ENCODE measurements at places on chromosomes 11 and 22.

GRCh38 chr11:106990331-106990730 lies 27.9 kb downstream of the GUCY1A2 start:
- no peak for DNase-seq

DNA sequence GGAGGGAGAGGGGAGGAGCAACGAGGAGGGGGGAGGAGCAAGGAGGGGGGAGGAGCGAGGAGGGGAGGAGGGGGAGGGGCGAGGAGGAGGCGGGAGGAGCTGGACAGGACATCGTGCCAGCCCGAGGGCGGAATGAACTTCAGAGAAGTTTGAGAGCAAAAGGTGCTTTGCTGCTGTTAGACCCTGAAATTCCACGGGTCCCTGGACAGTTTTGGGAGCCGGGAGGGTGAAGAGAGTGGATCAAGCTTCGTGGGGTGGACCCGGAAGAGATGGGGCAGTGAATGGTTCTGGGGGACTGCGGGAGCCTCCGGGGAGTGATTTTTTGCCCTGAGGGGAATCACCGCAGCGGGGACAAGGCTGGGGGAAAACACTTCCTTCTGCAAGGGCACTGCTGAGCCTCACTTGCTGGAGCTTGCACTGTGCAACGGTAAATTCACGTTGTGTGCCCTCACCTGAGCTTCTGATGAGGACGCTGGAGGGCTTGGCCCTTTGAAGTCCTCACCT lies 10.7 kb upstream of the NLRP6 start:
- no peak for DNase-seq

DNA sequence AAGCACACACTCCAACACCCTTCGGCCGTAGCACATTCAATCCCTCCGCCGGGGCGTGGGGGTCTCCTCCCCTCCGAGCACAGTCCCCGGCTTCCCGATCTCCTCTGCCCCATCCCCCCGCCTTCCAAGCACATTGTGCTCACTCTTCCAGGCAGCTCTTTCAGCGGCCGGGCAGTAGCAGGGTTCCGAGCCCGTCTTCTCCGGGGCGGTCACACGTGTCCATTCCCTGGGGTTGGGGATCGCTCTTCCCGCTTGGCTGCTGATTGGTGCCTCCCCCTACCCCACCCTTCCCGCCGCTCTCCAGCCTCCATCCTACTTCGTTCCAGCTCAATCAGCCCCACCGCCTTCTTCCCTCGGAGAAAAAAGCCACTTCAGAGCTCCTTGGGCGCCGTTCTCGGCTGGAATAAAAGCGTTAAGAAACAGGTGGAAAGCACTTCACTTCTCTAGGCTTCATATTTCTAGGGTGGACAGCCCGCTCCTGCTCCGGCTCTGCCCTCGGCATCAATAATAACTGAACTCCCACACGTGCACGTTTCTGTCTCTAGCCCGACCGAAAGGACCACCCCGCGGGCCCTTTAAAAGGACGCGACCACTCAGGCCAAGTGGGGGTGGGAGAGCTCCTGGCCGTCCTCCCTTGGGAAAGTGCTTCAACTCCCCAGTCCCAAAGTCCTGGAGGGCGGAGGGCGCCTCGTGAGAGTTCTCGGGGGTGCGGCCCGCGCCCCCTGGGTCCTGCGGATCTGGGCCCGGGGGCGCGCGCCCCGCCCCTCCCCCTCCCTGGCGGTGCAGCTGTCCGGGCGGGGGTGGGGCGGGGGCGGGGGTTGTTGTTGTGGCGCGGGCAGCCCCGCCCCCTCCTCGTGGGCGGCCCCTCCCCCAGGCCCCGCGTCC lies 464 bp upstream of the CECR2 start:
- DNase-seq, result no peak

DNA sequence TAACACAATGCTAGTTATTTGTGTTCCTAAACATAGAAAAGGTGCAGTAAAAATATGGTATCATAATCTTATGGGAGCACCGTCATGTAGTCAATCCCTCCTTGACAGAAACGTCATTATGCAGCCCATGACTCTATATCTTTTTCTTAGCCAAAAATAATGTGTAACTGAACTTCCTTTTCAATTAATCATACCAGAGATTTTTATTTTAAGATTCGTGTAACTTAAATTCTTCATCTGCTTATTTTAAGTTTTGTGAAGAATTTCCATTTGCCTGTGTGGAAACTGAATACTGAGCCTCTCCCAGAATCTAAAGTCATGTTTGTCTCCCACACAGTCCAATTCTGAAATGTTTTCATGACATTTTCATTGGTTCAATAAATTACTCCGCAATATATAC lies 699.1 kb downstream of the KCNA4 start:
- DNase-seq, result no peak

DNA sequence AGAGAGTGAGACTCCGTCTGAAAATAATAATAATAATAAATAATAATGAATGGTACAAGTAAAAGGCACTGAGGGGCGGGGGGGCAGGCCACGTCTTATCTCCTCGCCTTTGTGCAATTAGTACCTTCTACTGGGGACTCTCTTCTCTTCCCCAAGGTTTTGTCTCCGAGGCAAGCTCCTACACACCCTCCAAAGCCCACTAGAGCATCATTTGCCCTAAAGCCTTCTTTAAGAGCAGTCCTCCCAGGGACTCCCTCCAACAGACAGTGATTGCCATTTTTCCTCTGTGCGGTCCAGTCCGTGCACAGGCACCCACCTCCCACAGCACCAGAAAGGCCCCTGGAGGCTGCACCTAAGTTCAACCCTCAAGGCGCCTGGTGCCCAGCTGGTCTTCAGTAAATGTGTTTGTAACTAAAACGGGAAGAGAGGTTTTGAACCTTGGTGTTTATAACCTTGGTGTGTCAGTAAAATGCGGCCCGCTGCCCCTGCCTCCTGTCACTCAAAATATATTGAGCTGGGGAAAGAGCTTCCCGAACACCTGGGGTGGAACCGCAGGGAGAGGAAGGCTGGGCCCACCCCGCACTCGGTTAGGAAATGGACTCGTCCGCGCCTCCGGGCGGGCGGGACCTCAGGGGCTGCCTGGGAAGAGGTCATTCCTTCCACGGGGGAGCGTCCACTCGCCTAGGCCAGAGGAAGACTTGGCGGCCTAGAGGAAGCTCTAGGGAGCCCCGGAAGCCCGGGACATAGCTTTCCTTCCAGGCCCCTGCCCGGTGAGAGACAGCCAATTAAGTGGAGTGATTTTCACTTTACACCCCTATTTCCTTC lies 4.7 kb upstream of the KDELR3 start:
- DNase-seq, result no peak

GRCh38 chr11:114296605-114297372 lies 590 bp downstream of the NNMT start:
- DNase-seq, result no peak

DNA sequence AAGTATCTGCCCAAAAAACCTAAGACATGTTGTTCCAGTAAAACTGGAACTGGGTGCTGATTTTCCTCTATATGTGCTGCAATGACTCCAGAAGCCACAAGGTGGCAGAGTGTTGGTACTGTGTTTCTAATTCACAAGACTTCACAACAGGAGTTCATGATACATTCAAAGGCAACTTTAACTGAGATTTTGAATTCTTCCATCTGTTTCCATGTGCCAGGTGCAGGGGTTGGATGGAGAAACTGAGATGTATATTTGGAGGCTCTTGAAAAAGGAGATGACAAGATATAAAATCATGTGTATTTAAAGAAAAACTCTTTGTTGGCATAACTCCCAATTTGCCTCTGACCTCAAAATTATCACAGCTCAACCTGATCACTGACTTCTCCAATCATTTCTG lies 1098.6 kb upstream of the CCDC90B start:
- peak; percentile 15 for DNase-seq

DNA sequence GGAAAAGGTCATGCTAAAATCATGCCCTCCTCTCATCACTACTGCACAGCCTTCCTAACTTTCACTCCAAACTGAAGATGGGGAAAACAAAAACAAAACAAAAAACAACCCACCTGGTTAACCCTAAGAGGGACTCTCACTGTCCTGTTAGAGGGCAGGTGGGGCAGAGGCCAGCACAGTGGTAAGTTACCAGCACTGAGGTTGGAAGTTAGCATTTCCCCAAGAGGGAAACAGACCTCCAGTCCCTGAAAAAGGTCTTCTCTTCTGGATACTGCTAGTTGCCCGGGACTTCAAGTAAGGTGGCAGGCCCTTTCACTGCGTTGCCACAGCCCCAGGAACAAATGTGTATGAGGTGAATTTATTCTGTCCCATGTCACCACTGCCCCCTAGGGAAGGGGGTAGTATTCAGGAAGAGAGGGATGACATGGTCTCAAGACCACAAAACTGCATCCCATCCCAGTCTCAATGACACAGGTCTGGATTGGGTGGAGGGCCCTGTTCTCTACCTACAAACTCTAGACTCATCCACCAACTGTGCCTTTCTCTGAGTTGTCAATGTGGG lies 792 bp upstream of the ADAMTS8 start:
- DNase-seq, result no peak

DNA sequence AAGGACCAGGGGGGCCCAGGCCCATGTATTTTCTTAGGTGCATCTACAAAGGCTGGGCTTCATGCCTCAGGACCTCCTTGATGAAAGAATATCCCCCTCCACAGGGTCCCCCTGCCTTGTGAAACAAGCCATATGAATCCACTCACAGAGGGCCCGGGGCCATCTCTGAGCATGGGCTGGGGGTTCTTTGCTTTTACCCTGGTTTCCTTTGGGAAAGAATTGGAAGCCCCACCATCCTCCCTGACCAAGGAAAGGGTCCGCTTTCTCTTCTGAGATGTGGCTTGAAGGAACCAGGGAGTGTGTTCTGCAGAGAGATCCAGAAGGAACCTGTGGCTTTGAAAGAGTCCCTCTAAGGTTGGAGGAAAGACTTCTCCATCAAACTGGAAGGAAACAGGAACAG lies 9.2 kb upstream of the ANO1 start:
- DNase-seq, result no peak

GRCh38 chr11:2667940-2668339 lies 31.9 kb downstream of the KCNQ1OT1 start:
- DNase-seq, result no peak

GRCh38 chr11:125931668-125932067 lies 14.2 kb upstream of the VSIG10L2 start:
- DNase-seq, result no peak

DNA sequence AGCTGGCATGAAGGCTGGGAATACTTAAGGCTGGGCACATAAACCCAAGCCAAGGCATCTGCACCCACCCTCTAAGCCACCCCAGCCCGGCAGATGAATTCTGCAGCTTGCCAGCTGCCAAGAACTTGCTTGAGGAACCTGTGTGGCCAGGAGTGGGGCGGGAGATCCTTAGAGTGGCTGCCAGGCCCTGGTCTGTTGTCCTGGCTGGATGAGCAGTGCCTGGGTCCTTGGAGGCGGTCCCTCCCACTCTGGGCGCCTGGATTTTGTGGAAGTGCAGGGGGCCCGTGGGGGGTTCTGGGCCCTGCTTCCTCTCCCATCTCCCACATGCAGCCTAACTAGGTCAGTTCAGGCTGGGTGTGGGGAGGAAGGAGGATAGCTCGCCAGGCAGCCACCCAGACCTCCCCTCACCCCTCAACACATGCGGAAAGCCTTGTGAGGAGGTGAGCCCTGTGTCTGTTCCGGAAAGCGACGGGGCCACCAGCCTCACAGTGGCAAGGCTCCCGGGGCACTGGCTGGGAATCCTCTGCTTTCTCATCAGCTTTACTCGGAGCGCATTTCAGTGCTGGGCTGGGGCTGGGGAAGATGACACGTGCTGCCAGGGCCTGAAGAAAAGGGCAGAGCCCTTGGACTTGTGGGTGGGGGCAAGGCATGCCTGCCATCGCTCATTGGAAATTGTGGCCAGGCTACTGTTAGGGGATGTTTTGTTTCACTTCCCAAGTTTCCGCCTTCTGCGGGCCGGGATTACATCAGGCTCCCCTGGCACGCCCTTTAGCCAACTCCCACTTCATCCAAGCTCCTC lies 8.4 kb downstream of the DAGLA start:
- no peak for DNase-seq

- no peak for DNase-seq
These were observed 16.0 kb downstream of the RASD2 start for GRCh38 chr22:35556666-35557065.

- no peak for DNase-seq
These were observed 64.2 kb downstream of the ADAMTS15 start for GRCh38 chr11:130512662-130513061.

- no peak for DNase-seq
These were observed 92.2 kb downstream of the BRD1 start for GRCh38 chr22:49735411-49735900.

- no peak for DNase-seq
These were observed 154.6 kb downstream of the SNX19 start for GRCh38 chr11:130761560-130762220.

- DNase-seq, result no peak
These were observed 141.7 kb upstream of the GRIA4 start for GRCh38 chr11:105468154-105468553.

GRCh38 chr11:63558459-63559157 lies 4.6 kb downstream of the PLAAT2 start:
- no peak for DNase-seq

- no peak for DNase-seq
These were observed 9.2 kb downstream of the HRAS start for GRCh38 chr11:526192-526591.

- DNase-seq, result no peak
These were observed 365.5 kb downstream of the MN1 start for GRCh38 chr22:27435844-27436576.

DNA sequence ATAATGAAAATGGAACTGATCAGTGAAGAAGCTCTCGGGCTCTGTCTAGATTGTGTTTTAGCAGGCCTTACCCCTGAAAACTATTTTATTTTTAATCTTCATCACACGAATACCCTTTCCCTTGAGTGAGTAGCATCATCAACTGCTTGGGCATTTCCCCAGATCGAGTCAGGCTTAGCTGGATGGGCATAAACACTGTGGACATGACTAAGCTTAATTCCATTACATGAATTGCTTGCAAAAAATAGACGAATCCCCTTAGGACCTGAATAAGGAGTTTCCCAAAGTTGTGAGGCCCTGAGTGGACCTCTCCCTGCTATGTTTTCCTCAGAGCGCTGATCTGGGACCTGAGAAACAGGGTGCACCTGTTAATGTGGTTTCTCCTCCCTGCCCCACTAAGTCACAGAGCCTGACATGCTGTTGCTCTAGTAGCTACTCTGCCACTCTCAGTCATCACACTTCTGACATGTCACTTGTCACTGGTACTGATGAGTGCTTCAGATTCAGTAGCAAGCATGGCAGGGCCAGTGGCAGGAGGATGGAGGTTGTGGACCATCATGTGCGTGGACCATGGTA lies 53.5 kb downstream of the ENDOD1 start:
- no peak for DNase-seq

DNA sequence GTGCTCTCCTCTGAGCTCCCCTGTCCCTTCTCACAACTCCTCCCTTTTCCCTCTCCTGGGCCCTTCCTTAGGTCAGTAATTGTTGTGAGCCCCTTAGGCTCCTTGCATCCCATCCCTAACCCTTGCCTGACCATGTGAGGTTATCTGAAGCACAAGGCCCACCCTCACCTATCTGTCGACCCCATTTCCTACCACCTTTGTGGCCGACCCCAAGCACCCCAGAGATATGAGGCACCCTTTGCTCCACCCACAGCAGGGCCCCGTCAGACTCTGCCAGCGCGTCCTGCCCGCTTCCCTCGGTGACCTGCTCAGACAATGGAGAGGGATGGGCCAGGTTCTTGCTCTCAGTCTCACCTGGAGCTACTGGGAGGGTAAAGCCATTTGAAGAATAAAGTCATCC lies 1.3 kb downstream of the GNG3 start:
- DNase-seq, result no peak

Measured in GM12864 (cell line).